MM.1S (cell line): ENCODE measurements at places on chromosomes 1 and 21.

DNA sequence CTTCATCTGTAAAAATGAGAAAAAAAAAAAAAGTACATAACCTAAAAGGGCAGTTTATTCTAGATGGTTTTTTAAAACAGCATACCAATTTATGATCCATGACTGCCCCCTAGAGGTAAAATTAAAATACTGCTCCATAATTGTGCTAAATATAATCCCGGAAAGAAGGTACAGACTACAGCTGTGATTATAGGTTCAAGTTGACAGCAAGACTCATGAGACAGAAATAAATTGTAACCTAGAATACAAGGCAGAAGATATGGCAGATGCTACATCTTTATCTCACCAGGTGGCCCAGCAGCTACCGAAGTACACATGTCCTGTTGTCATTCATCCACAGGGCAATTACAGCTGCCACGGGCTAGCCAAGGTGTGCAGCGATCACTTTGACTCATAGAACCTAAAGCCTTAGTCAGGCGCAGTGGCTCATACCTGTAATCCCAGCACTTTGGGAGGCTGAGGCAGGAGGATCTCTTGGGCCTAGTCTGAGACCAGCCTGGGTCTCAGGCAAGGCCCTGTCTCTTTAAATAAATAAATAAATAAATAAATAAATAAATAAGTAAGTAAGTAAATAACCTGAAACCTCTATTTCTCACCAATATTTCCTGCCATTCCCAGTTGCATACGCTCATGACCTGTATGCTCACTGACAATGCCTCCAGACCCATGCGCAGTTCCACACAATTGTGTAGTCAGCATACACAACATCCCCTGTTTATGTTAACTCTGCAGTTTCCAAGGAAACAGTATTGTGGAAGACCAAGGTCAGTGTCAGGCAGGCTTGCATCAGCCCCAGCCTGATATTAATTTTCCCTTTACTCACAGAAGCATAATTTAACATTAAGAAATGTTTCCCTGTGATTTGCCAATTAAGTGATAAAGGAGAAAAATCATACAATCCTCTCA, 18.3 kb upstream of the PPIE start:
- no peaks in the 10 kb centered on the region for H3K36me3 ChIP-seq
- peak; percentile 81 for DNase-seq
- peak overlapping the region; percentile 4; the same call in 1 of the 2 replicates for H3K4me3 ChIP-seq
- H3K4me1 ChIP-seq, result peaks cover 5% of the 10 kb centered on the region; the same call in 1 of the 2 replicates
- H3K27ac ChIP-seq, result peak overlapping the region; percentile 41; the same call in 1 of the 2 replicates

DNA sequence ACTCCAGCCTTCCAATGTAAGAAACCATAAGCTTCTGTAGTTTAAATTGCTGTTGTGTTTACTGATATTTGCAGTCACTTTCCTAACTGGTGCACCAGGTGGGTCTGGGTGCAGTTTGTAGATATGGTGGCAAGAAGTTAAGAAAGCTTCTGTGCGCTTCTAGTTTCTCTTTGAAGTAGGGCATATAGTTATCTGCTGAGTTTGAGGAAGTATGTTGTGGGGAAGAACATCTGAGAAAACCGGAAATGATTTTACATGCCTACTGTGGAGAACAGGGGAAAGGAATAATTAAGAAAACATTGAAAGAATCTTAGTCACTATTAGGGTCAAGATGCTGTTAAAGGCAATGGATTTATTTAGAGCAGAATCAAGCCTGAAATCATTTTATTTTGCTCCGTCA, 14.9 kb upstream of the SLC44A5 start:
- no peaks in the 10 kb centered on the region for H3K36me3 ChIP-seq
- no peaks in the 10 kb centered on the region for H3K27me3 ChIP-seq
- H3K4me3 ChIP-seq, result no peak overlapping the region
- no peaks in the 10 kb centered on the region for H3K4me1 ChIP-seq
- no peak for DNase-seq

DNA sequence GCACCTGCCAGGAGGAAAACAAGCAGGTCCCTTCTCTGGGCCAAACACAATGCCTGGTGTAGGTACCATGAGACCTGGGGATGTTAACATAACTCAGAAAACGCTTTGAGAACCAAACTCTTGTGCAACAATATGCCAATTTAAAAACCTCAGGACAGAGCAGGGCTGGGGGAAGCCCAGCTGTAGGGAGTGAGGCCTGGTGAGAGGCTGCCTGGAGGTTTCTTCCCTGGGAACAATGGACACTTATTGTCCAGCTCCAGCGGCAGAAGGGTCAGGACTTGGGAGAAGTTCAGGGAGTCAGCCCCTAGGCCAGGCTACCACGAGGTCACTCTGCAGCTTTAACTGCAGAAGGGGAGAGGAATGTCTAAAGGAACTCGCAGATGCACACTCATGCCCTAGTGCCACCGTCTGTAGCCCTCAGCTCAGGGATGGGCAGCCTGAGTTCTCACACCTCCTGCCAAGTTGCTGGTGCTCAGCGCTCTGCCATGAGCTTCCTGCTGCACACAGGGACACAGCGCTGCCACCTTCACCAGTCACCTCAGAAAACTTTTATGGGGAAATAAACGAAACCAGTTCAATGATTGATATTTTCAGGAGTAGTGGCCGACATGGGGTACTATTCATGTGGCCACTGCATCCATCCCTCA, 8.5 kb downstream of the GPR157 start:
- H3K36me3 ChIP-seq, result no peaks in the 10 kb centered on the region
- H3K27ac ChIP-seq, result no peak overlapping the region
- H3K27me3 ChIP-seq, result no peaks in the 10 kb centered on the region
- no peaks in the 10 kb centered on the region for H3K4me1 ChIP-seq
- H3K4me3 ChIP-seq, result no peak overlapping the region

DNA sequence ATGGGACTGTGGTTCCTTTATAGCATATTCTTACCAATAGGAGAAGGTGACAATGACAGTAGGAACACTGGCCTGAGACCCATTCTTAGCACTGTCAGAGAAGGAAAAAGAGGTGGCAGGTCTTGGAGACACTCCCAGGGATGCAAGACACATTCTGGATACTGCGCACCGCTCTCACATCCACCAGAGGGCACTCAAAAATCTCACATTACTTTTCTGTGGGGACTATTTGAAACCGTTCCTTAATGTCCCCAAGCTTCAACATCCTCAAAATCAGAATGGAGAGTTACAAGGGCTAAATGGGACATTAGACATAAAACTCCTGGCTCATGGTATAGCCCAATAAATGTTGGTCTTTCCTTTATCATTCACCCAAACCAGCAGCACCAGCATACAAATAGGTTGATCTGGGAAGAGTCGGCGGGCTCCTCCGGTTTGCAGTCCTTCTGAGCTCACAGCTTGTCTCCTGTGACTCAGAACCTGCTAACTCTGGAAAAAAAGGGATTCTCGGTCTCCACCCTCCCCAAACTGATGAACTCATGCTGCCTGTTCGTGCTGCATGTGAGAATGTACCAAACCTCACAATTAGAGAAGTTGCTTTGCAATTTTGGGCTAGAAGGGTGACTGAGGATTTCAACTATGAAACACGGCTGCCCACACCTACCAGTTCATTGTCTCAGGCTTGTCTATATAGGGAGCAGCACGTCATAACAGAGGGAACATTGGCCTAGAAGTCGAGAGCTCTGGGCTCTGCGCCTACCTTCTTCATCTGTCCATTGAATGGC, 40.2 kb downstream of the IL12RB2 start:
- no peaks in the 10 kb centered on the region for H3K27me3 ChIP-seq
- peaks cover 9% of the 10 kb centered on the region for H3K4me1 ChIP-seq
- no peak overlapping the region for H3K4me3 ChIP-seq
- no peak overlapping the region for H3K27ac ChIP-seq
- DNase-seq, result no peak

DNA sequence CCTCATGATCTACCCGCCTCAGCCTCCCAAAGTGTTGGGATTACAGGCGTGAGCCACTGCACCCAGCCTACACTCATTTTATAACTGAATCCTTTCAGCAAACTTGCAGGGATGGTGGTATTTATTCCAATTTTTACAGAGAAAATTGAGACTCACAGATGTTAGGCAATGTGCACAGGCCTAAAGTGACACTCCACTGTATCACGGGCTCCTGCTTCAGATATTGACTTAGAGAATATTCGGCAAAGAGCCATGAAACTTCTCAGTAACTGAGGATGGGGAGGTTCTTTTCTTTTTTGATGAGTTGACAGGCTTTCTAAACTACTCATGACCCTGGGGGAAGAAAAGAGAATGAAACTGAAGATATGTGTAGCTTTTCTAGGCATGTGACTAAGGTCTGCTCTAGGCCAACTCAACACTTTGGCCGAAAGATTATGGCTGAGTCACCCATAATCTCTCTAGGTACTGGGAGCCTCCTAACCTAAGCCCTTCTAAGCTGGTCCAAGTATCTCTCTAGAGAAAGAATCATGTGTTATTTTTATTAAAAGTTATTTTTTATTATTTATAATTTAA, 19.9 kb upstream of the PTCH2 start:
- H3K27ac ChIP-seq, result no peak overlapping the region
- peak; percentile 10 for DNase-seq
- no peak overlapping the region for H3K4me3 ChIP-seq
- H3K36me3 ChIP-seq, result no peaks in the 10 kb centered on the region

DNA sequence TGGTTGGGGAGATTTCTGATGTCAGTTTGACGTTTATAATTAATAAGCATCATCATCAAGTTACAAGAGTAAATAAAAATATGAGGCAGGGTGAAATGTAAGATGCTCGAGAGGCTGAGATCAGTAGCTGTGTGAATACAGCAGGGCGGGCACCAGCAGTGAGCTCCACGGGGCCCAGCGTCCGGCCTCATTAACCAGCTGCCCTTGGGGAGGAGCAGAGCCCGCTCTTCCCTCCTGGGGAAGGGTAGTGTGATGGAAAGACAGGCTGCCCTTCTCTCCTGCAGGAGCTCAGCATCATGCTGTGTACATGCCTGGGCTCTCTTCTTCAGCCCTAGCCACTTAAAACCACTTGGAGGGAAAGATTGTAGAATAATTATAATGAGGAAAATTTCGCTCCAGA, 23.4 kb downstream of the PDE9A start:
- H3K4me1 ChIP-seq, result no peaks in the 10 kb centered on the region
- no peaks in the 10 kb centered on the region for H3K36me3 ChIP-seq

DNA sequence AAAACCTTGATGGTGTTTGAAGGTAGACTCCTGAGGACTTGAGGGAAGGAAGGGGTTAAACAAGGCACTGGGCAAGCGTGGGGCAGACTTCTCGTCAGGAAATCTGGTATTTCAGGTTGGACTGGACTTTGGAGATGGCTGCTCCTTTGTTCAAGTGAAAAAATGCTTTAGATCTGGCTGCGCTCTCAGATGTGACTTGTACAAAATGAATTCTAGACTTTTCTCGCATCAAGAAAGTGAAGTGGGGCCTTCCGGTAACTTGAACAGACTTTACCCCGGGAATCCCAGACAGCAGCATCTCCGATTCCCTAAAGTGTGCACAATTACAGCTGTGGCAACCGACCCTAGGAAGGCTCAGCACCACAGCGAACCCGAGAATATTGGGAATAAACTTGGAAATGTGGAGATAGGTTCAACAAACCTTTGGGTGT, 44.3 kb upstream of the ERRFI1 start:
- H3K4me1 ChIP-seq, result no peaks in the 10 kb centered on the region
- DNase-seq, result no peak
- no peak overlapping the region for H3K27ac ChIP-seq

GRCh38 chr1:227268943-227269342, 49.3 kb downstream of the CDC42BPA start:
- no peak overlapping the region for H3K27ac ChIP-seq
- DNase-seq, result no peak
- H3K27me3 ChIP-seq, result no peaks in the 10 kb centered on the region
- no peak overlapping the region for H3K4me3 ChIP-seq
- no peaks in the 10 kb centered on the region for H3K36me3 ChIP-seq
- H3K4me1 ChIP-seq, result no peaks in the 10 kb centered on the region

GRCh38 chr1:36807262-36807661, 227.1 kb downstream of the GRIK3 start:
- H3K4me3 ChIP-seq, result no peak overlapping the region
- H3K4me1 ChIP-seq, result no peaks in the 10 kb centered on the region
- peaks cover 88% of the 10 kb centered on the region for H3K27me3 ChIP-seq
- no peaks in the 10 kb centered on the region for H3K36me3 ChIP-seq

- no peaks in the 10 kb centered on the region for H3K36me3 ChIP-seq
- peaks cover 50% of the 10 kb centered on the region for H3K27me3 ChIP-seq
- DNase-seq, result no peak
- H3K4me3 ChIP-seq, result no peak overlapping the region
- H3K27ac ChIP-seq, result no peak overlapping the region
Measured at GRCh38 chr1:3925256-3925655, 25.2 kb upstream of the C1orf174 start.

- H3K36me3 ChIP-seq, result no peaks in the 10 kb centered on the region
- H3K27ac ChIP-seq, result no peak overlapping the region
- H3K4me1 ChIP-seq, result no peaks in the 10 kb centered on the region
- no peak overlapping the region for H3K4me3 ChIP-seq
- DNase-seq, result no peak
Measured at GRCh38 chr21:35905096-35905962, 155.0 kb downstream of the SETD4 start.

- no peak overlapping the region for H3K27ac ChIP-seq
- 0 out of 2 replicates have a peak, but pooled peaks cover 4% of the 10 kb centered on the region for H3K4me1 ChIP-seq
- H3K4me3 ChIP-seq, result no peak overlapping the region
- H3K27me3 ChIP-seq, result no peaks in the 10 kb centered on the region
- H3K36me3 ChIP-seq, result no peaks in the 10 kb centered on the region
Measured at GRCh38 chr1:169590932-169591331, 4.7 kb upstream of the F5 start.

GRCh38 chr21:34517491-34518245, 5.7 kb upstream of the KCNE1 start:
- H3K4me1 ChIP-seq, result no peaks in the 10 kb centered on the region
- H3K36me3 ChIP-seq, result no peaks in the 10 kb centered on the region
- peak; percentile 20 for DNase-seq
- no peak overlapping the region for H3K4me3 ChIP-seq
- H3K27me3 ChIP-seq, result no peaks in the 10 kb centered on the region

GRCh38 chr1:208279826-208280588, 35.8 kb upstream of the PLXNA2 start:
- no peaks in the 10 kb centered on the region for H3K27me3 ChIP-seq
- no peak overlapping the region for H3K27ac ChIP-seq
- DNase-seq, result no peak
- peaks cover 19% of the 10 kb centered on the region for H3K4me1 ChIP-seq
- H3K36me3 ChIP-seq, result no peaks in the 10 kb centered on the region

GRCh38 chr1:228647523-228648444, 87.5 kb upstream of the RHOU start:
- no peaks in the 10 kb centered on the region for H3K4me1 ChIP-seq
- peaks cover 20% of the 10 kb centered on the region for H3K27me3 ChIP-seq
- DNase-seq, result no peak
- H3K36me3 ChIP-seq, result no peaks in the 10 kb centered on the region
- H3K4me3 ChIP-seq, result peak overlapping the region; percentile 70
- no peak overlapping the region for H3K27ac ChIP-seq

DNA sequence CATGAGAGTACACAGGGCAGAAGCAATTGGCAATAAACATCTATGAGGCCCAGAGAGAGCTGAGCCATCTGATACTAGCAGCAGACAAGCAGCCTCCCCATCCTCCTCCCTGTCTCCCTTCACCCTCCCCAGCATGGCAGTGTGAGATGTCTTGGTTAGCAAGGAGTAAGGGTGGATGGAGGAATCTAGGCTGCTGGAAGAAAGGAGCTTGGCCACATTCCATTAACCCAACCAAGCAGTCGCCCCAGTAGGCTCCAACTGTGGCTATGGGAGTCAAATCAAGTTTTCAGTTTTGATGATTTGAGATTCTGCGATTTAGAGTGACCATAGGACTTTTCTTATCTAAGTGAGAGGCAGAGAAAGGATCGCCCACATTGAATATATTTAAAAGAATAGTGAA, 12.9 kb upstream of the RUNX1 start:
- H3K27ac ChIP-seq, result no peak overlapping the region
- peaks cover 13% of the 10 kb centered on the region for H3K4me1 ChIP-seq
- peaks cover 36% of the 10 kb centered on the region for H3K27me3 ChIP-seq
- no peak for DNase-seq
- H3K36me3 ChIP-seq, result no peaks in the 10 kb centered on the region
- H3K4me3 ChIP-seq, result no peak overlapping the region
